ENCODE measurements at places on chromosomes 12 and 14.
A peak's percentile ranks its signal among the peaks of the same experiment; 100 is the strongest.

- DNase-seq: no peak
Observed at GRCh38 chr12:1553987-1554982, 40.1 kb downstream of the FBXL14 start.

- DNase-seq: no peak
Observed at GRCh38 chr14:39060818-39061437, 42.1 kb downstream of the SEC23A start.

GRCh38 chr14:71001742-71002141 is 94.5 kb downstream of the PCNX1 start:
- DNase-seq: no peak

DNA sequence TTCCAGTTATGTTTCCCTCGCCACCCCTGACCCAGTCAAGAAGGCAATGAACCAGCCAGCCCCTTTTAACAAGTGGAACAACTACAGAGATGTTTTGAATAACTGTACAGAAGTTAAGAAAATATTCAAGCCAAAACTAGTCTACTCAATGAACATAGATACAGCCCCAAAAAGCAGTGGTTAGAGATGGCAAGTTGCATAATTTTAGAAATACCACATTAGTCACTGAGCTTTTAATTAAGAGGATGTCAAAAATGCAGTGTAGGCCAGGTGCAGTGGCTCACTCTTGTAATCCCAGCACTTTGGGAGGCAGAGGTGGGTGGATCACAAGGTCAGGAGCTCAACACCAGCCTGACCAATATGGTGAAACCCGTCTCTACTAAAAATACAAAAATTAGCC is 27.2 kb downstream of the PROX2 start:
- DNase-seq: no peak

GRCh38 chr12:117671734-117672133 is 297.1 kb downstream of the KSR2 start:
- no peak for DNase-seq

- DNase-seq: no peak
Observed at GRCh38 chr12:75819512-75819911, 212.1 kb downstream of the PHLDA1 start.

DNA sequence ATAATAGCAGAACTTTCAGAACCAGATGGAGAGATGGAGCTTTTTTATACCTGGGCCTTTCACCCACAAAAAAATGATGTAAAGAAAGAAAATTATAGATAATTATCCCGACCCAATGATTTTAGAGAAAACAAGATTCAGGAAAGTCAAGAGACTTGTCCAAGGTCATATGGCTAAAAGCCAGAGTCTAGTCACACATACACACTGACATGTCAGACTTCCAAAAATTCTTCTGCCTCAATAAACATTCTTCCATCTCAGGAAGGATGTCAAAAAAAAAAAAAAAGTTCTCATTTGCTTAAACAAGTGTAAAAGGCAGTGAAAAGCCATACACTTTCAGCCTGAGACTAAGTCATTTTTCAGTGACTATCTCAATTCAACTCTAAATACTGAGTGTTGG is 116.0 kb downstream of the PRICKLE1 start:
- no peak for DNase-seq

- DNase-seq: no peak
Observed at GRCh38 chr12:65430571-65431306, 152.3 kb downstream of the MSRB3 start.

GRCh38 chr14:40758076-40758475 is 848.6 kb upstream of the LRFN5 start:
- DNase-seq: no peak

- no peak for DNase-seq
Observed at GRCh38 chr12:67275380-67275913, 6.3 kb downstream of the CAND1 start.

DNA sequence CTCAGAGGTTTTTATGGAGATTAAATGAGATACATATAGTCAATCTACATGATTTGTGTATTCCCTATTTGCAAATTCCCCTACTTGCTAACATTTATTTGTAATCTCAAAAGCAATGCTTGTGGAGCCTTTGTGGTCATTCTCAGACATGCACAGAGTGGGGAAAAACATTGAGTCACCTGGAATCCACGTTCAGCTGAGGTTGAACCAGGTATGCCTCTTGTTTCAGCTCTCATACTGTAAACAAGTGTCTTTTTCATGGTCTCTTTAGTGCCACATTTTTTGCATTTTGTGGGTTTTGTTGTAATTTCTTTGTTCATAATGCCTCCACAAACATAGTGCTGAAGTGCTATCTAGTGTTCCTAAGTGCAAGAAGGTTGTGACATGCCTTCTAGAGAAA is 181.9 kb downstream of the BCAT1 start:
- no peak for DNase-seq

- DNase-seq: no peak
Observed at GRCh38 chr12:122265886-122266229, 436 bp downstream of the VPS33A start.

GRCh38 chr12:9244894-9245293 is 36.7 kb upstream of the PZP start:
- no peak for DNase-seq

GRCh38 chr12:66203820-66204219 is 14.8 kb downstream of the IRAK3 start:
- no peak for DNase-seq

- DNase-seq: no peak
Observed at GRCh38 chr14:49732896-49733295, 35.1 kb upstream of the KLHDC2 start.

DNA sequence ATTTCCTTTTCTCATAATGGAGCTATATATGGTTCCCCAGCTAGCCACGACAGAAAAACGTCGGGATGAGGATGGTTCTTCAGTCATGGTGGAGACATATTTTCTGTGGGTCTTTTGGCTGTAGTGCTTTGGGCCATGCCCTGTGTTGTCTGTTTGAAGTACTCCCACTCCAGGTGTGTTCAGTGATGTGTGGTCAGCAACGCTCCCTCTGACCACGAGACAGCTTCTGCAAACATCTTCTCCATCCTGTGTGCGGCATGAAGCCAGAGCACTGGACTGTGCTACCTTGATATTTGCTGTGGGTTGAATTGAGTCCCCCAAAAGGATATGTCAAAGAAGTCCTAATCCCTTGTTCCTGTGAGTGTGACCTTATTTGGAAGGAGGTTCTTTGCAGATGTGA is 931.2 kb downstream of the NRXN3 start:
- DNase-seq: no peak

DNA sequence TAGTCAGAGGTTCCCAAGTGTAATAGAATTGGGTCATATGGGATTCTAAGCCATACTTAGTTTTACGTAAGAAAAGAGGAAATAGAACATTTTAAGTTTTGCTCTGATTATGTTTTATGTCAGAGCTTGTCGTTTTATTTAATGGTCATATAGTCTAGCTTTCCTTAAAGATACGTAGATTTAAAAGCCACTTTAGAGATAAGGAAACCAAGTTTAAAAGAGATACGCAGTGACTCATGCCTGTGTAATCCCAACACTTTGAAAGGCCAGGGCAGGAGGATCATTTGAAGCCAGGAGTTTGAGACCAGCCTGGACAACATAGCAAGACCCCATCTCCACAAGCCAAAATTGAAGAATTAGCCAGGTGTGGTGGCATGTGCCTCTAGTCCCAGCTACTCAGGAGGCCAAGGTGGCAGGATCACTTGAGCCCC is 19.5 kb downstream of the MAPK1IP1L start:
- DNase-seq: no peak

- DNase-seq: no peak
Observed at GRCh38 chr12:57091638-57092528, 3.0 kb downstream of the NAB2 start.

DNA sequence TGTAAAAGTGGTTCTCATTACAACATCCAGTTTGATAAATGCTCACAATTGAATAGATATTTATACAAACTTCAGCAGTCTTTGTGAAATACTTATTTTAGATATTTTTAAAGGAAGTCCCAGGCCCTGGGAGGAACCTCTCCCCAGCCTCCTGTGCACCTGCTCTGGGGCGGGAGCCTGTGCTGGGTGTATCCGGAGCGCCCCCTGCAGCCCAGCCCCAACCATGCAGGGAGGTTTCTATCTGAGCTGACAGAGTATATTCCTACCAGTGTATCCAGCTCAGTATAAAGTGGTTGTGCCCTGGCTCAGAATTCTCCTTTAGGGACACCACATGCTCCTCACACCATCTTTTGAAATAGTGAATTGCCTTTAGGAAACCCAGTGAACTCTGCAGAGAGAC is 851.8 kb downstream of the TMEM121 start:
- DNase-seq: no peak

DNA sequence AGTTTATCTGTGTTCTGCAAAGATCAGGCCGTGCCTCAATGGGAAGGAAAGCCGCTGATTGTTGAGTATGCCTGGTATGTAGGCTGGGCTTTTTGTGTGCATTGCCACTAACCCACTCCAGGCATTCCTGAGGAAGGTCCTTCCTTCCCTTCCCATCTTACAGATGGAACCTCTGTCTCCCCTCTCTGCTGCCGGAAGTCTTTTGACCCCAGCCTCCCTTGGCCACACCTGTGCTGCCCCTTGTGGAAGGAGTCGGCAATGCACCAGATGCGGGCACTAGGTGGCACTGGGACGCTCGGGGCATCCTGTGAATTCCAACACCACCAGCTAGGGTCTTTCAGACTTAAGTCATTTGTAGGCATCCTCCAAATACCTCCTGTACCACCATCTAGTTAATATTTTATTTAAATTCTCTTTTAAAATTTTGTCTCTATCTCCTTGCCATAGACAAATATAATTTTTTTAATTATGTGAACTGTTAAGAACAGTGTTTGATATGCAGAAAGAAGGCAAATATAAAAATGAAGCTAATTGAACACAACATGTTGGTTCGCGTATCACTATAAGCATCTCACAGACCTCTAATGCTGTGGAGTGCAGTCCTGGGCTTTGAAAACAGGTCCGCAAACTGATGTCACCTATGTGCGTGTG is 99.6 kb downstream of the RIN3 start:
- DNase-seq: no peak

DNA sequence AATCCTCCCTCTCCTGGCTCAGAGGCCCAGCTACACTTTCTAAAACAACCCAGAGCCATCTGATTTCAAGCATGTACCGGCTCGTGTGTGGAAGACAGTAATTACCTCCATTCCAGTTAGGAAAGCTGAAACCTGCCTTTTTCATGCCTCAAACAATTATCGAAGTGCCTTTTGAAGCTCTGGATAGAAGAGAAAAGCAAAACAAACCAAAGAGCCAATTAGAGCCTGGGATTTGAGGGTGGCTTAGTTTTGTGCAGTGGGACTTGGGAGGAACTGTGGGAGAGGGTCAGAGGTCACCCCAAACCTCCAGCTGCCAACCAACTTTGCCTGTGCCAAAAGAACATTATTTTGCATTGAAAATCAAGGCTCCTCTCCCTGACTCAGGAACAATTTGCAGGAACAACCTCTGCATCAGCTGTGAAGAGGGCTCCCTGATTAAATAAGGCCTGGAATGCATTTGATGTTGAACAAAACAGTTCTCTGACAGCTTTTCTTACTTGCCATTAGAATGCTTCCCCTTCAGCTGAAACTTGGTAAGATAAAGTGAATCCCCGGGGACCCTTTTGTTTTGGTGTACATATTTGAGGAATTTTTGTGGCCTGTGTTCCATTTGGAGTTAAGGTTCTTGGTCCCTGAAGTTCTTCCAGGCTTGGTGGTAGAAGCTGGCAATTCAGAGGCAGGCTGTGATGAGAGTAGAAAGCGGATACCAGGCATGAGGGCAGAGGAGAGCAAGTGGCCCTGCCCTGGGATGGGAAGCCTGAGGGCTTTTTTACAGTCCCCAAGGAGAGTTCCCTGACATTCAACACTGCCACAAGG is 270.1 kb downstream of the ZFP36L1 start:
- peak; percentile 80 for DNase-seq

Measured in AG09319 (cell line).